ENCODE measurements at places on chromosomes 5 and 9.
A peak's percentile ranks its signal among the peaks of the same experiment; 100 is the strongest.

DNA sequence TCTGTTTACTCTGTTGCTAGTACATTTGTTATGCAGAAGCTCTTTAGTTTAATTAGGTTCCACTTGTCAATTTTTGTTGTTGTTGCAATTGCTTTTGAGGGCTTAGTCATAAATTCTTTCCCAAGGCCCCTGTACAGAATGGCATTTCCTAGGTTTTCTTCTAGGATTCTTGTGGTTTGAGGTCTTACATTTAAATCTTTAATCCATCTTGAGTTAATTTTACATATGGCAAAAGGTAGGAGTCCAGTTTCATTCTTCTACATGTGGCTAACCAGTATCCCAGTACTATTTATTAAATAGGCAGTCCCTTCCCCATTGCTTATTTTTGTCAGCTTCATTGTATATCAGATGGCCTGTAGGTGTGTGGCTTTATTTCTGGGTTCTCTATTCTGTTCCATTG, 792.4 kb downstream of the PTPRD start:
- DNase-seq, result no peak

- no peak for DNase-seq
Measured at GRCh38 chr5:146311278-146311677, 27.4 kb upstream of the POU4F3 start.

DNA sequence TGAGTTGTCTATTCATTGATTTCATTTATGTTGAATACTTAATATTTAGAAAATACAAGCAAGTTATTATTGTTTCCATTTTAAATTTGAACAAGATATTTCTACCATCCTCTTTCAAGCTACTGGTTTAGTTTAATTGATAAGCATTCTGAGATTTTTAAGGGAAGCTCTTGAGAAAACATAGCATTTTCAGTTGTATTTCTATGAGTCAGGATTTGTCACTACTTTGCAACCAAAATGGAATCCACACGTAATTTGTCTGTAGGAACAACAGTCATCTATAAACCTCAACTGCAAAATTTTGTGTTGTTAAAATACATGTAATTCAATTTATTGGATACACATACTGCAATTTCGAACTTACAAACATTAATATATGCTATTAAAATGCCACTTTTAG, 74.0 kb downstream of the PRR16 start:
- peak; percentile 48 for DNase-seq

DNA sequence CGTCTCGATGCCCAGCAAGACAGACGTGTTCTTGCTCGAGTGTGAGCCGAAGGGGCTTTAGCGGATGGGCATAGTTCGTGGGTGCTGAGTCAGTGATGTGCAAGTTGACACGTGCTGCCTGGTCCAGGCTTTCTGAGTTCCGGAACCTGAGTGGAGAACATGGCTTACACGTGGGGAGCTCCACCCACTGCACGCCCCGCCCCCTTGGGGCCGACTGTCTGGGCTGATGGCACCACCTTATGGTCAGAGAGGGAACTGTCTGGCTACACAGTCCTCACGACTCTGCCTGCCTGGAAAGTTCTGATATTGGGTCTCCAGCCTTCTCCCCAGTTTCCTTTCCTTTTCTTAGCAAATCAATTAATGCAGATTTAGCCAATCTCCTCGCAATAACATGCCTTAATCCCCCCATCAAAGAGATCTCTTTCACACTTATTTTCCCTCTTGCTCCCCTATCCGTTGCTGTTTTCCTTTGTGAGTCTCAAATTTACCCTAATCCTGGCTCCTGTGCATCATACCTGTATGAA, 3.8 kb upstream of the STC2 start:
- peak; percentile 86 for DNase-seq

- DNase-seq, result peak; percentile 69
Measured at GRCh38 chr5:87394411-87395165, 18.1 kb downstream of the CCNH start.

DNA sequence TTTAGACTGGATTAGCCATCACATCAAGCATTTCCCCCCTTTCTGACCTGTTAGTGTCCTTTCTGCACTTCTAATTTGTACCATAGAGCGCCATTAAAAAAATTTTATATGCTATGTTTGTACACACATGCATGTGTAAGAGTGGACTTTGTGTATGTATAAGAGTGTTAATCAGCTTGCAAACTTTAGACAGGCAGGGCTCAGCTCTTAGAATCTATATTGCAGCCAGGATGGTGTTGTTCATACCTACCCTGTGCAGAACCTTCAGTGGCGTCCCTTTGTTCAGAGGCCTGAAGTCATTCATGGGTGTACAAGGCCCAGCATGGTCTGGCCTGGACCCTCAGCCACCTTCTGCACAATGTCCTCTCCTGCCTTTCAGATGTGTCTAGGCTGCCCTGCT, 19.7 kb downstream of the ZSWIM6 start:
- no peak for DNase-seq

DNA sequence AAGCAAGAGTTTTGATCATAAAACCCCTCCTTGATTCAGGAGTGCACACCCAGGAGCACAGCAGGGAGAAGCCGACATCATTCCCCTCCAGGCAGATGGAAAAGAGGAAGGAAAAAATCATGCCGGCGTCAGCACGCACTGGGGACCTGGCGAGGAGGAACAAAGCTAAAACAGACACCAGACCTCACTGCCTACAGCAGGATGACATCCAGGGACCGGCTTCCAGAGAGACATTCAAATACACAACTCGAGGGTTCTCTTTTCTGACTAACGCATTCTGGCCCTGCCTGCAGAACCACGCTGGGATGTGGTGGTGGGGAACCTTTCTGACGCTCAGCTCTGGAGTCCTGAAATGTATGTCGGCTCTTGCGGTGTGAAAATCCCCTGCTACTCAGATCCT, 2.7 kb downstream of the UBAC1 start:
- no peak for DNase-seq

DNA sequence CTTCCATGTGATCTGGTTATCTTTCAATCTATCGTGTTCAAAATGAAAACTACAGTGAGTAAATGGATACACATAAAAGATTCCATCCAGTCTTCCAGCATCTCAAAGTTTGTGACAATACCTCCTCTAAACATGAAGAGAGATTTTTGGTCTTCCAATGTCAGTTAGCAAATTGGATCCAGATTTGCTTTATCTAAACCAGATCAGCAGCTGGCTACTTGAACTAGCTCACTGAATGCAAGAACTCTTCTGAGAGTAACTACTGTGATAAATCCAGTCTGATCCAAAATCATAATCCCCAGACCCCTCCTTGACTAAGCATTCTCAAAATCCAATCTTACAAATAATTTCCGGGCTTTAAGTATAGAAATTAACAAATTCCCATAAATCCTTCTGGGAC, 2177.9 kb upstream of the C9orf72 start:
- DNase-seq, result no peak

- DNase-seq, result no peak
Measured at GRCh38 chr9:136316271-136316751, 11.0 kb upstream of the GPSM1 start.

DNA sequence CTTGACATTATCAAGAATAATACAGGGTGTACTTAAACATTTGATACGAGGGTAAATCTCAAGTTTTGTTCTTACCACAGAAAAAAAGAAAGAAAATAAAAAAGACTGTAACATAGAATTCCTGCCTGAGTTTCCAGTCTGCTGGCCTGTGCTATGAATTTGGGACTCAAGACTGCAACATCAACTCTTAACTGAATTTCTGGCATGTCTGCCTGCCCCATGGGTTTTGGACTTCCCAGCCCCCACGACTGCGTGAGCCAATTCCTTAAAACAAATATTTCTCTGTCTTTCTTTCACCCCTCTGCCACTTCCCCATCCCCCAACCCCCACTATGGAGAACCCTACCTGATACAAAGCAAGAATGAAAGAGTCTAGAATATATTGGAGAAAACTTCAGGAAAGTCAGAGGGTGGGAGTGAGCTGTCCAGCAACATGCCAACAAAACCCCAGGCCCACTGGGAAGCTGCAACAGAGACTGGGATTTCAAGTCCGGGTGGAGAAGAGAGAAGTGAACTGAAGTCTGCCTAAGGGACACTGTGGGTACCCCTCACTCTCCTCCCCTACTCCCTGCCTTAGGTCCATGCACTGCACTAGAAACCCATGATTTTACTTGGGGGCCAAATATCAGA, 43.0 kb downstream of the MARCHF3 start:
- DNase-seq, result no peak

- no peak for DNase-seq
Measured at GRCh38 chr9:116238776-116239340, 85.3 kb downstream of the PAPPA start.

GRCh38 chr5:99814321-99815063, 720.7 kb upstream of the FAM174A start:
- DNase-seq, result no peak

DNA sequence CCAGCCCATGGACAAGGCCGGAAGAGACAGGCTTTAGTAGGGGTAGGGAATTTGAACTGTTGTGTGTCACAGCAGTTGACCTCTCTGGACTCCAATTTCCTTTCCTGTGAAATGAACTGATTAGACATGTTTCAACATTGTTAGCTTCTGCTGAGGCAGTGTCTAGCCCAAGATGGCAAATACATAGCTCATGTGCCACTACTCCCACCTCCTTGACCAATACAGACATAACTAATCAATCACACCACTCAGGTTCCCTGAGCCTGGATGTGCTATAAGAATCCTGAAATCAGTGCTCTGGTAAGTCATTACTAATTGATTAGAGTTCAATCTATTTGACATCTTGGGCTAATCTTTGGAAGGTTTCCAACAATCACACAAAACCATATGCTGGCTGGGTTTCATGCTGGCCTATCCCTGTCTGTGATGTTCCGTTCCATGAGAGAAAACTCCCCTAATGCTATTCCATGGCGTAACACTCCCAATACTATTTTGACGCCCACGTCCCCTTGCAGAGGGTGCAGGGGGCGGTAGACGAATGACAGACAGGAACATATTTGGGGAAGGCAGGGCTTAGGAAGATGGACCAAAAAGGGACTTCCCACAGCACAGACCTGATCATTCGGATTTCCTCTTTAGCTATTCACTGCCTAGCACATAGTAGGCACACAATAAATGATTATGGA, 95.2 kb downstream of the PDE6A start:
- DNase-seq, result no peak

DNA sequence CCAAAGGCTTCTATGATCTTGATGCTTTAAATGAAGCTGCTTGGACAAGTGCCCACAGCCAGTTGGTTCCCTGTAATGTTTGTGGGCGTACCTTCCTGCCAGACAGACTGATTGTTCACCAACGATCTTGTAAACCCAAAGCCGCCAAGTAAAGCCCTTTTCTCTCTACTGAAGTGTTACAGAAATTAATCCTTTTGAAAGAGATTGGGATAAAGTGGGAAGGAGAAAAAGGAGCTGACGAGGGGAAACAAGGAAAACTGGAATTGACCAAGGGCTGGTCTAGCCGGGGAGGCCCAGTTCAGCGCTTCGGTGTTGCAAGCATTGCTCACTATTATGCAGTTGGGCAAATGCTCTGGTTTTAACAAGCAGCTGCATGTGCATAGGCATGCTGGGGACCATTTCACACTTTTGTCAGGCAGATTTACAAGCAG, 53.2 kb downstream of the ZNF474 start:
- DNase-seq, result peak; percentile 80

DNA sequence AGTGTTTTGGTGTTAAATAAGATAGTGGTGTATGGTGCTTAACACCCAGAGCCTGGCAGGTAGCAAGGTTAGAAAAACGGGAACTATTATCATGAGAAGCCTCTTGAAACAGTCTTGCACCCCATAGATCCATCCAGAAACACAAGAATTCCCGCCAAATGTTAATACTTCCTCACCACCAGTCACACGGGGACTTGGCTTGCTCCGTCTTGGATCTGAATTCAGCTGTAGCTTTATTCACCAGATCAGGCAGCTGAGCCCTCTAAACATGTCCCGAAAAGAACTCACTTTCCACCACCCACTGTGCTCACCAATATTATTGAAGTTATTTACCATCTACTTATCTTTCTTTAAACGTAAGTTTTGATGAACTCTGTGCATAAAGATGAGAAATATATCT, 101.6 kb upstream of the PTPN3 start:
- no peak for DNase-seq

DNA sequence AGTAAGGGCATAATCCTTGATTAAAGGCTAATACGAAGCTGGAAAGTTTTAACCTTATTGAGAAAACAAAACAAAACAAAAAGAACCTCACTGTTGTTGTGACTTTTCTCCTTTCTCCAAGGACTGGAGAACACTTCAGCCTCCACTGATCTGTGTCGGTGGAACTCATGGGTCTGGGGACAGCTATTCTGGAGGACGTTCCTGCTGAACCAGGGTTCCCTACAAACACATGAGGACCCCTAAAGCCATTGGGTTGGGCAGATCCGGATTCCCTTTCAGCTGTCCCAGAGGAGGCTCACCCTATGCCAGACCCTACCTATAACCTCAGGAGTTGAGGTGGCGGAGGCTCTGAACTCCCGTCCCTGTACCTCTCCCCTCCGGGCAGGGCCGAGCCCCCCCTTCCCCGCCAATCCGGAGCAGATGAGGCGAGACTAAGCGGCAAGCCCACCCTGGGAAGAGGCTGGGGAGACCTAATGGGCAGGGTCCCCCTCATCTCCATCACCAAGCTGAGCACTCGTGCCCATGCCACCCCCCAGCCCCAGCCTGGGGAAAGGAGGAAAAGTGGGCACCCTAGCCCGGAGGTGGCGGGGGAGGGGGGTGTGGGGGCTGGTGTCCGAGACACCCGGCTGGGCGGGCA, 1.6 kb upstream of the TCF7 start:
- no peak for DNase-seq

- DNase-seq, result no peak
Measured at GRCh38 chr5:15757619-15758018, 257.6 kb downstream of the FBXL7 start.

GRCh38 chr5:472076-472655, 29.2 kb downstream of the EXOC3 start:
- DNase-seq, result no peak

DNA sequence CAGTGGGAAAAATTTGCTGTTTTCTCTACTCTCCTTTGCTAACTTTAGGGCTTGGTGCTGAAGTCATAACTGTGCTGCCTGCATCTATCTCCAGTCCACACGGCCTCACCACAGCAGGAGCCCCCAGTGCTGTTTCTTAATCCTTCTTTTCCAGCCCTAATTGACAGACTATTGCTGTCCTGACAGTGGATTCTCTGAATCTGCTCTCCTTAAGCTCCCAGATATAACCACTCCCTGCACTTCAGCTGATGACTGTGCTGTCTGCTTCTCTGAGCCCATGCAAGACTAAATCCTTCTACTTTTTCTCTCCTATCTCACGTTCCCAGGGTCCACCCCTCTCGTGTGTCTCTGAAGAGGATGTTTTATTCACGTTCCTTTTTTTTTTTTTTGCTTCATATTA, 19.7 kb upstream of the GRIA1 start:
- DNase-seq, result no peak

- DNase-seq, result no peak
Measured at GRCh38 chr5:89041976-89042375, 159.0 kb upstream of the MEF2C start.

DNA sequence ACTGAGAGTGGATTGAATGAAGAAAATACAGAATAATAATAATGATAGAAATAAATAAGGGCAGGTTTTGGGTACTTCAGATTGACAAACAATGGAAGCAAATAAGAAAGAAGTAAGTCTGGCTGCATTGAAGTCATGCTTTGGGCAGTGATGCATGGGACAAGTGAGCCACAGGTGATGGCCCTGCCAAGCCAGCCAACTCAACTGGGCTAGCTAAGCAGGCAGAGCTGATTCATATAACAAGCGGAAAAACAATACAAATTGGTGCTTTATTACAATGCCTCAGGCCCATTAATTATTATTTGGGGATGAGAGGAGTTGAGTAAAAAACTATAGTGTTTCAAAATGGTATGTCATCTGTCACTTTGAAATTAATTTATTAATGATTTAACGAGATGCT, 502.0 kb downstream of the CDH12 start:
- DNase-seq, result no peak
